ENCODE measurements at places on chromosomes 3 and 15.

GRCh38 chr3:41898631-41899030 lies 63.3 kb downstream of the ULK4 start:
- DNase-seq, result no peak

- no peak for DNase-seq
Measured at GRCh38 chr3:160125258-160125657, 100.0 kb upstream of the C3orf80 start.

- DNase-seq, result no peak
Measured at GRCh38 chr3:45792036-45792435, 4.3 kb downstream of the SLC6A20 start.

DNA sequence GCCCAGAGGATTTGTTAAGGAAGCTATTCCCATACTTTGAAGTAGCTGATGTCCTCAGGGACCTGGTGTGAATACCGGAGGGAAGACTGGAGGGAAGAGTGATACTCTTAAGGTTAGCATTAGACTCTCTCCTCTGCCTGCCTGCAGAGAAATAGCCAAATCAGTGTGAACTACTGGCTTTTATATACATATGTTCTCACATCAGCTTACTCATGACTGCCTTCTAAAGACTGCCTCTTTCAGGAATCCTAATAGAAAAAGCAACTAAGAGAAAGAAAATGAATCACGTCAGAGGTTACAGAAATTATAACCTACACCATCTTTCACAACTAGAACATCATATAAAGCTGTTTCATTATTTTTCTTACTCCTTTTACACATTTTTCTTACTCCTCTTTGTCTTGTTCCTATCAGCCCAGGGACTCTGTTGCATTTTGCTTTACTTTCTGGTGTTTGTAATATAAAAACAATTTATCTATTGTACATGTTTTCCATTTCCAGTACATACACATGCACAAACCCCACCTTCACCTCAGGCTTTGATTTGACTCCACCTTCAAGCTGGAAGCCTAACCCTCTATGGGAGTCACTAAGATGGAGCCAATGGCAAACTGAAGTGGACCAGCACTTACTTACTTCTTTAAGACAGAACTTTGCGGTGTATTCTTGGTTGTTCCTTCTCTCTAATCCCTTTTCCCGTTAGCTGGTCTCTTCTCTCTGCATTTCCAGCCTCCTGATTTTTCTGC lies 257.7 kb upstream of the UBE2E1 start:
- DNase-seq, result no peak

DNA sequence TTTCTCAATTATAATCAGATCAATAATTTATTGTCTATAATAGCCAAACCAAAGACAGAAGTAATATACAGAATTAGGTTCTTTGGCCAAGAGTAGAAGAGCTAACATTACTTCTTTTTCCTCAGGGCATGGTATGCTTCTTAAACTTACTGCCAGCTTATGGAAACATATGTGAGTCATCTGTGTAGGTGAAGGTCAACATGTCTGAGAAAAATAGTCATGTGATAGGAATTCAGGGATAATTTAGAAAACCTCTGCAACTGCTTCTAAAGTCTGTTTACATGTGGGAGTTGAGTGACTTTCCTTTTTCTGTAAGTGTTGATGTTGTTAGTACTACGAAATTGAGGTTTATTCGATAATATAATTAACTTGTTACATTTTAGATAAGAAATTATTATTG lies 19.2 kb upstream of the MAP6D1 start:
- DNase-seq, result no peak

- no peak for DNase-seq
Measured at GRCh38 chr3:184178521-184179138, 4.0 kb downstream of the AP2M1 start.

GRCh38 chr15:37028625-37029296 lies 71.6 kb downstream of the MEIS2 start:
- no peak for DNase-seq

GRCh38 chr3:55362210-55362960 lies 124.7 kb downstream of the WNT5A start:
- DNase-seq, result no peak

GRCh38 chr3:197580253-197580691 lies 24.5 kb upstream of the BDH1 start:
- DNase-seq, result no peak

DNA sequence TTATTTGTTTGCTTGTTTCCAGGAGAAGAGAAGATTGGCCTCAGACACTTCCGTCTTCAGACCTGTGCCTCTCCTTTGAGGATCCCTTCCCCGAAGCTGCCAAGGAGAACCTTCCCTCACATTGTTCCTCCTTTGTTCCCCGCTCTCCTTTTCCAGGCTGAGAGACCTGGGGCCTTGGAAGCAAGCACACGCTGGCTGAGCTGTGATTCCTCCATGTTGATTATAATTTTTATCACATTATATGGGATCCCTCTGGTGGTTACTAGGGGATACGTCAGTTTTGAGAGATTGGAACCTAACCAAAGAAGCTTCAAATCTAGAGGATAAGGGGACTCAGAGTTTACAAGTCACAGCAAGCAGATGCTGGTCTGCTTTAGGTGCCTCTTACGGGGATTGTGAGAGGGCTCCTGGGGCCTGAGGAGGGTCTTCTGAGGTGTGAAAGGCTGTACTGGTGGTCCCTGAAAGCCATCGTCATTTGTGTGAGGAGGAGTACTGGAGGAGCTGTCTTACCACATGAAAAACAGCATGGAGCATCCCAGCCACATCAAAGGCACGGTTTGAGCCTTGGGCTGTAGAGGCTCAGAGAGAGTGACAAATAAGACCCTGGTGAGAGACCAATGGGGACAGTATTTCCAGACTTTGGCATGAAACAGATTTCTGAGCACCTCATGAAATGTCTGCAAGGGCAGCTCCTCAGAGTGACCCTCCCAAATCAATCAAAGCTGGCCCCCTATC lies 760.1 kb upstream of the CFAP20DC start:
- DNase-seq, result no peak

GRCh38 chr3:27939521-27939920 lies 217.4 kb upstream of the EOMES start:
- no peak for DNase-seq

DNA sequence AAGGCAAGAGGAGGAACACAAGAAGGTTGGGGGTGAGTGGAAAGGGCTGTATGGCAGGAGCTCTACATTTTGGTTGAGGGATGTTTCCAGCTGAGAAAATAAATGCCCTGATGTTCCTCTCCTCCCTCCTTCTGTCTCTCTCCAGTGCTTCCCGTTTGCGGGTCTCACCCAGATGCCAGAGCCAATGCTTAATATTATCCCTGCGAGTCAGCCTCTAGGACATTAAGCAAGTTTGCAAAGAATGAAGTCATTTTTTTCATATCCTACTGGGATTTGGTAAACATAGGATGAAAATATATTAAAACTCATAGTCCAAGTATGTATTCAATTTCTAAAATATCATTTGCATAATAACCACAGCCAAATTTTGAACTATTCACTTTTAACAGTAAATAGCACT lies 295.9 kb downstream of the CADM2 start:
- no peak for DNase-seq

DNA sequence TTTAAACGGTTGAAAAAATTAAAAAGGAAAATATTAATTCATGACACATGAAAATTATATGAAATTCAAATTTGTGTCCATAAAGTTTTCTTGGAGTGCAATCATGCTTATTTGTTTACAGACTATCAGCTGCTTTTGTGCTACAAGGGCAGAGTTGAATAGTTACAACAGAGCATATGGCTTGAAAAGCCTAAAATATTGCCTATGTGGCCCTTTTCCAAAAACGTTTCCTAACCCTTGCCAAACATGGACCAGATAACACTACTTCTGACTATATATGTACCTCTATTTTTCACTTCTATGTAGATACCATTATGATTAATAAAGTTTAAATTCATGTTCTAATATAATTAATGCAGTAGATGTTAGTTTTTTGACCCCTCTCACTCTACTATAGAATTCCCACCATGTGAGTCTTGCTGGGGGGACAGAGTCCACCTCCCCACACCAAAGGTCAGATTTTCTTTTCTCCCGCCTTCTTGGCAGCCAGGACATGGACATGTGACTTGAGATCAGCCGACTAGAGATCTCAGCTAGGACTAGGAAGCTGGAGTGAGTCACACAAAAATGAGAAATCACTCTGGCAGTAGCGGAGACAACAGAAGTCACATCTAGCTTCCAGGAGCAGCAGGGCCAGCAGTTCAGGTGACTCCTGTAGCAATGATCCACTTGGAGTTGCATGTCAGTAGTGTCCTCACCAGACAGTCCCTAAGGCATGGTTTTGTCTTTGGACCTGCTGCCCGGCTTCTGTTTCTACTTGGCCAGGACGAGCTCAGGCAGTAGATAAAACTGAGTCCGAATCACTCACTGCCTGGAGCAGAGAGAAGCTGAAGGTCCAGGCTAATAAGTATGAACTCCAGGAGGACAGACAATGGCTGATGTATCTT lies 22.4 kb downstream of the CIAO2A start:
- DNase-seq, result no peak

DNA sequence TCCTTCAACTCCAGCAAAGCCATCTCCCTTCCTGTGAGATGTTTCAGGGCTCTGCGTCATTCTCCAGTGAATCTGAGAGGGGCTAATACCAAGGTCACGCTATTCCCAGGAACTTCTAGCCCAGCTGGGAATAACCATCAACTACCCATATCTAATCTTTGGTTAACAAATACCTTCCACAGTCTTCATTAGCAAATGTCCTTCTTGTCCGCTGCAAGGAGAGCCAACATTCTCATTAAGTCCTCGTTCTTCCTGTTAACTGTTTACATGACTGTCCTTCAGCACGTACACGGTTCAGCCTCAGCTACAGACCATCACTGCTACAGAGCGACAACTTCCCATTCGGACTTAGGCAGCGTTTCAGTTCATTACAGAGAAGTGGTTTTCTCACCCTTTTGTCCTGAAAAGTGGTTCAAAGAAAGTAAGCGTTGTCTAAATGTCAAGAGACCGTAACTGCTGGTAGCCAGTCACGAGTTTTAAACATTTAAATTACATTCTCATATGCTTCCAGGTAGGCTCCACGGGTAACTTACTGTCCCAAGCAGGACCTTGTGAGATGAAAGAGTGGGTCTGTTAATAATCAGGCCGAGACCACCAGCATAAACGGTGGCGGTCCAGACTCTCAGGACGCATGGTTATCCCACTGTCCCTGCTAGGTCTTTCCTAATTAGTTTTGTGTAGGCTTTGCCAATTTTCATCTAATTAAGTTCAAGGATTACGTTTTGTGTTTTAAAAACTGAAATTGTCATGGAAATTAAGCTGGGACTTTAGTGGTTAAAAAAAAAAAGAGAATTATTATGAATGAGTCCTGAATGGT lies 63.8 kb downstream of the CHSY1 start:
- no peak for DNase-seq
